ENCODE measurements at places on chromosomes 6 and 20.

DNA sequence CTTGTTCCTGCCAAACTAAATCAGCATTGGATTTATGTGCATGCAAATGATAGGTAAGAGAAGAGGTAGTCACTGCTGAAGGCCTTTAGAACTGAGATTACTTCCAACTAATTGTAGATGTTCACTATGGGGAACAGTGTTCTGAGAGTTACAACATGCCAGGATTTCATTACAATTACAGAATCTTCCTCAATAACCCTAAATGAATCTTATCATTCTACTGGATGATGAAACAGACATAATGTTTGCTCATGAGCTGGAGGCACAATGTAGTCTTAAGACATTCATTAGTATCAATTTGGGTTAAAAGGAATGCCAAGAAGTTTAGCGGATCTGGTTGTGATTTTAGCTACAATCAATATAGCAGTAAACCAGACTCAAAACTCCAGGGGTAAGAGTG lies 248.9 kb upstream of the THEMIS start:
- no peak for DNase-seq

DNA sequence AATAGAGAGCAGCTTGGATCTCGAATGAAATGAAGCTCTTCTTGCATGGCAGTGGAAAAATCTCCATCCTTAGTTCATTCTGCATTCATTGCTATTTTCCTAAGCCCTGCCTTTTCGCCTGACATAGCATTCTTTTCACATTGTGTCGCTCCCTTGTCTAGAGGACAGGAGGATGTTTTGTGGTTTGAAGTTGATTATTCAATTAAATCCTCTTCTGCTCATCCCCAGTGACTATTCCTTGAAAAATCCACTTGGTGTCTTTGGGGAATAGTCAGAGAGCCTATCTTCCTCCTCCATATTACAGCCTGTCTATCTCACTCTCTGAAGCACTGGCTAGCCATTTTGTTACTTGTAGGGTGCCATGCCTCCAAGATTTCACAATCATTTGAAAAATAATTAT lies 161.2 kb downstream of the KLHL32 start:
- no peak for DNase-seq

GRCh38 chr6:135116571-135116970 lies 61.9 kb upstream of the HBS1L start:
- no peak for DNase-seq

GRCh38 chr20:53149148-53149889 lies 177.2 kb downstream of the TSHZ2 start:
- DNase-seq = no peak

GRCh38 chr6:161151660-161152526 lies 122.0 kb downstream of the AGPAT4 start:
- DNase-seq = no peak

GRCh38 chr6:1497761-1498105 lies 108.4 kb downstream of the FOXF2 start:
- DNase-seq = no peak

DNA sequence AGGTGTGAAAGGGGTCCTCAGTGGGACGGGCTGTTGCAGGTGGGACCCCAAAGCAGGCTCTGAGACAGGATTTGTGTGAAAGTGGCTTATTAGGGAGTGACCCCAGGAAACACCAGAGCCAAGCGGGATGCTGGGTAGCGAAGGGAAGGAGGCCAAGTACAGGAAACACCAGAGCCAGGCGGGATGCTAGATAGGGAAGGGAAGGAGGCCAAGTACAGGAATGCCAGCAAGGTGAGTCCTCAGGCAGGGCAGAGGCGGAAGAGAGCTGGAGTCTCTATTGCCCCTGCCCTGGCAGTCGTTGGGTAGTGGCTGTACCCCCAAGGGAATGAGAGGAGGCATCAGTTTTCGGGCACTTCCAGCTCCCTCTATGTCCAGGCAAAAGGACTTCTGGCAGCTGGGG lies 30.5 kb upstream of the TGM2 start:
- DNase-seq = no peak

DNA sequence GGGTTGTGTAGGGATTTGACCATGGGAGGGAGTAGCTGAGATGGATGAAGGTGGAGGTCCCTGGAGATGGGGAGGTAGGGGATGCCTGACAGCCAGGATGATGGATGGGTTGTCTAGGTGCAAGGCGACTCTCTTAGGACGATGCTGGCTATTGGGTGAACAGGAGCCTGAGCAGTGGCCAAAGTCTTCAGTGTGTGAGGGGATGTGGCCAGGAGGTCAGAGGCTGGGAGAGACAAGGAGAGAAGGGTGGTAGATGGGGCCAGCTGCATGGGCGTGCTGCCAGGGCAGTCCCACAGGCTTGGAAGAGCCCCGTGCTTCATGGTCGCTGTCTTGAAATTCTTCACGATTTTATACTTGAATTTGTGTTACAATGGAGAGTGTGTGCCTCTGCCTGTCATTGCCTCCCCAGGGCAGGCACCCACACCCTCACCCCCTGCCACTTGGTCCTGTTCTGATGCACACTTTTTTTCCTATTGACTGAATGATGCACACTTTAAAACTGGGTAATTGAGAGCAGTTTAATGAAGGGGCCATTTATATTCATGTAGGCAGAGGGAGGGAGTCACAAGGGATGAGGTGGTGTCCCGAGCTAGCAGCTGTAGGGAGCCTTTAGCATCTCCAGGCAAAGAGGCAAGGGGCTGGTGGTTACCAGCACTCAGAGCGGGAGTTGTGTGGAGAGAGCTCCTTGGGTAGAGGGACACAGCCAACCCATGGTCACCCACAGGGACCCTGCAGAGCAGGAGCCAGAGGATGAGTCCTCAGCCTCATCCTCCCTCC lies 120.7 kb downstream of the DHX35 start:
- no peak for DNase-seq

DNA sequence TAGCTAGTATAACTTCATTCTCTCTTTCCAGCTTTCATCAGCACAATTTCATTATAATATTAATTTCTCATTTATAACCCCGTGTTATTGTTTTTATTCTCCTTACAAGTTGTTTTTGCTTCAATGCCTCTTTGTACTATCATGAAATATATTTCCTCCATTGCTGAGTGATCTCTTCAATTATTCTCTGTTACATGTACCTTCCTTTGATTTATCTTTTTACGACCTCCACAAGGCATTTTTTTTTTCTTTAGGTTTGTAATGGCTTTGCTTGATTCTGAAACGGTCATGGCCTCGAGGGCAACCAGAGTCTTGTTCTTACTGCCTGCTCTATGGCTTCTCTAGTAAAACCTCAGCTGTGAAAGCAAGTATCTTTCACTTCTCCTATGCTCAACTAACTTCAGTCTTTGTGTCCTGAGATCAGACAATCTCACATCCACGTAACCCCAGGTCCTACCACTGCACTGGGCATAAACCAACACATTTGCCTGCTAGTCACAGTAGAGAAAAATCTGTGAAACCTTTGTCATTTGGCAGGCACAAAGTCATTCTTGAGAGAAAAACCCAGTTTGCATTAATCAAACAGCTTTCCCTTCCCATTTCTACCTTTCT lies 119.9 kb downstream of the UST start:
- no peak for DNase-seq

DNA sequence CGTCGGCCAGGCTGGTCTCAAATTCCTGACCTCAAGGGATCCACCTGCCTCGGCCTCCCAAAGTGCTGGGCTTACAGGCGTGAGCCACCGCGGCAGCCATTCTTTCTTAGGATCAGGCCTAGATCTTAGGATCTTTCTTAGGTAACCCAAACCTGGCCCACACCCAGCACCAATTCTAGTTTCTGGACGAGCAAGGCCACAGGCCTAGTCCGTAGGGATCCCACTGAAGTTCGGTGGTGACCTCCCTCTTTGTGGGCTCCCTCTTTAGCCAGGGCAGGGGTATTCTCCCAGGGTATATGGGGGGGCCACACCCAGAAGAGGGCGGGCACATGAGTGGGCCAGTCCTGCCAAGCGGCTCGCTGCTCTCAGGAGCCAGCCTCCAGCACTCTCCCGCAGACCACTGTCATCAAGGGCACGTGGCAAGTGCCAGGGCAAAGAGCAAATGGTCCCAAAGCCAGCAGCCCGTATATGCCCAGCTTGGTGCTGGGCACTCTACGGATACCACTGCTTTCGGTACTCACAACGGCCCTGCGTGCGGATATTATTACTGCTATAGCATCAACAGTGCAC lies 6.5 kb downstream of the PXDC1 start:
- DNase-seq = no peak

DNA sequence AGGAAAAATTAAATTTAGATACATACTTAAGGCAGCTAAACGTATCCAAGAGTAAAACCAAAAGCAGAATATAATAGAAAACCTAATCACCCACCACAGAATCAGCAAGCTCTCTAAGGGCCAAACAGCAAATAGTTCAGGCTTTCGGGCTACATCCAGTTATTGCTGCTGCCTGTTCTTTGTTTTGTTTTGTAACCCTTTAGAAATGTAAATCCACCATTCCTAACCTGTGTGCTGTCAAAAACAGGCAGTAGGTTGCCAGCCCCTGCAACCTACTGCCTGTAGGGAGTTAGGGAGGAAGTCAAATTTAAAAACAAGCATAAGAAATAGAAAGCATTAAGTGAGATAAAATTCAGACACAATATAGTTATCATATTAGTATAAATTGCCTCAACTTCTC lies 225.9 kb downstream of the PTPRT start:
- no peak for DNase-seq

- no peak for DNase-seq
Observed at GRCh38 chr6:98747960-98748359, 86.4 kb upstream of the POU3F2 start.

GRCh38 chr6:11637266-11637665 lies 99.7 kb downstream of the TMEM170B start:
- no peak for DNase-seq

DNA sequence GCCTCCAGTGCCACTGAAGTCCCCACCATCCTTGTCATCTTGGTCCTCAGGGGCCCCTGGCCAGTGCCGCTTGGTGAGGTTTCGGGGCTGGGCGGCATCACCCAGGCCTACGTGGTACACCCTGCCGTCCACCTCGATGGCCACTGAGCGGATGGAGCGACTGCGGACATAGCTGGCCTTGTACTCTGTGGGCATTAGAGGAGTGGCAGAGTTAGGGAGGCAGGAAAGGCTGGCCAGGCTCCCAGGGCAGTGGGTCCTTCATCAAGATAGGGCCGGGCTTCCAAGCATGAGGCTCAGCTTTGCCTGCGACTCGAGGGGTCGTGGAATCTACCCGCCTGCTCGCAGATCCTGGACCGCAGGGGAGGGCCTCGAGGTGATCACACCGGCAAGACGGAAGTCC lies 119.0 kb downstream of the SULF2 start:
- no peak for DNase-seq

- no peak for DNase-seq
Observed at GRCh38 chr6:144683216-144684070, 398.3 kb downstream of the UTRN start.

GRCh38 chr6:106442395-106442794 lies 81.9 kb downstream of the CRYBG1 start:
- DNase-seq = no peak

DNA sequence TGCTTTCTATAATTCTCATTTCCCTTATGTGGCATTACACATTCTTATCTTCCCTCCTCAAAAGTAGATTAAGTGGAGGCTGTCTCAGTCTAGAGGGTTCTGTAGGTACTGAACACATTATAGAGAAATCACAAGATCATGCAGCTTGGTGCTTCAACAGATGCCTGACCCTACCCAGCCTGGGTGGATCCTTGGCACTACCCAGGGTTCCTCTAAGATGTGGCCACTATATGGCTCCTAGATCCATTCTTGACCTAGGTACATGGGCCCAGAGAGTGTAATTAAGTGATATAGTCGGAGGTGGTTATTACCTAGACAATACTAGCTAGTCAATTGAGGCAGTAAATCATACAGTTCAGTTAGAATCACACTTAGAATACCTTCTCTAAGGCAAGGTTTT lies 213.9 kb downstream of the AKAP7 start:
- DNase-seq = no peak

DNA sequence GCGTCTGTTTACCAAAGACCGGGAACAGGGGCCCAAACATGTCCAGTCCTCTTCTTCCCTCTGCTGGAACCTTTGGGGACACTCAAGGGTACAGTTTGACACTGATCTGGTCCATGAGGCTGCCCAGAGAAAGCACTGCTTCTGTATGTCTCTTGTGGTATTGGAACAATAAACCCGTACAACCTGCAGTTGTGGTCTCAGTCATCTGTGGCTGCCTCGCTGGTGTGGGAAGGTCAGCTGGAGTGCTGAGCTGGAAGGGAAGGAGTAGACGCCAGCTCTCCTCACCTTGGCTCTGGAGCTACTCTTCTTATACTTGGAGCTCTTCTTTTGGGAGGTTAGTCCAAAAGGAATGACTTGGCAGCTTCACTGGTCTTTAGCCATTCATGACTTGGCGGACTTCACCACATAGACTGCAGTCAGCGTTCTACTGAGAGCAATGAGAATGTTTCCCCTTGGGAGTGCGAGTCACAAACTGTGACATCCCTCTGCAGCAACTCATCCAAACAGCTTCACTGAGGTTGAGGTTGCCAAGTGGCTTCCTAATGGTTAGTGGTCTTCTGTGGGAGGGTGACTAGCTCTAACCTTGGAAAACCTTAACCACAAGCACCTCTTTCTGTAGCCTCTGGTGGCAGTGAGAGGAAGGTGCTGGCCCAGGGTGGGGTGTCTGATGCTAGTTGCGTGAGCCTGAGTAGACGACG lies 81.2 kb downstream of the ASXL1 start:
- no peak for DNase-seq

- DNase-seq = no peak
Observed at GRCh38 chr20:56503916-56504315, 20.6 kb upstream of the FAM209A start.

GRCh38 chr20:24305371-24305770 lies 164.1 kb upstream of the SYNDIG1 start:
- DNase-seq = no peak

DNA sequence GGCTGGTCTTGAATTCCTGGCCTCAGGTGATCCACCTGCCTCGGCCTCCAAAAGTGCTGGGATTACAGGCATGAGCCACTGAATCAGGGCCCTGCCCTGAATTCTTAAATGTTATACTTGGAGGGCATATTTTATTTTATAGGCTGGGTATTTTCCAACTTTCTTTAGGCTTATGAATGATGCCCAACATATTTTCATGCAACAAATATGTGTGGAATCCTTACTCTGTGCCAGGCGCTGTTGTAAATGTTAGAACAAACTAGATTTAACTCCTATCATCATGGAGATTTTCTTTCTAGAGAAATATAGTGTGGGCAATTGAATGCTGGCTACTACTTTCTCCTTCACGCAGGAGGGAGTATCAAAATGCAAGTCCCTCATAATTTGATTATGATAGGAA lies 71.2 kb downstream of the SAMD5 start:
- DNase-seq = no peak

GRCh38 chr6:44625996-44626395 lies 238.5 kb downstream of the CDC5L start:
- DNase-seq = no peak
